CD4-positive, alpha-beta T cell treated with Interleukin-15 for 1 hour (primary cell): ENCODE measurements at places on chromosomes 3 and 15.

DNA sequence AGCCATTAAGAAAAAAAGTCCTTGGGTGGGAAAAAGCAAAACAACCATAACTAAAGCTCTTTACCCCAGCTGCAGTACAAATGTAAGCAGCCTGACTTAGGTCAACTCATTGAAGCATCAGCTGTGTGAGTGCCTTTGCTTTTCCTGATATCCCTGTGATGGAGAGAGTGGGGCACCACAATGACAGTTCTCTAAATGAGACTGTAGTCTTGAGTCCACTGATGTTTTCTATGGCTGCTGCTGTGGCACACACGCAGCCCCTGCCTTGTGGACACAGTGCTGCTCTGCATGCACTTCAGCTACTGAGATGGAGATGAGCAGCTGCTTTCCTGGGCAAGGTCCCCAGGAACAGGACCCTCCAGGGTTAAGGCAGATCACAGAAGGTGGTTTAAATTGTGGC is 173.2 kb downstream of the KCNAB1 start:
- no peak for DNase-seq

DNA sequence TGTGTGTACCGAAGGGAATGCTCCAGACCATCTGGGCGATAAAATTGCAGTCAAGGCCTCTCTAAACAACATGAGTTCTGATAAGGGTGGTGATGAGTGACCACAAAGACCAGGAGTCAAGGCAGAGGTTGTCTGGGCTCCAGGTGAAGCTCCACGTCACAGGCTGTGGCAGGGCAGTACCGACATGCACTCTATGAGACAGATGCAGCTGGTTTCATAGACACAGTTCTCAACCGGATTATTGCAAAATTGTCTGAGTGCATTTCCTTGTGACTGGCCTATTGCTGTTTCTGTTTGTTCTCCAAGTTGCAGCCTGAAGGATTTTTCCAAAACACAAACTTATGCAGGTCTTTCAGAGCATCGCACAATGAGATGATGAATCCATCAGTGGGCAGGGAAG is 157.5 kb upstream of the HES1 start:
- no peak for DNase-seq

GRCh38 chr15:85745023-85745422 is 49.7 kb downstream of the KLHL25 start:
- no peak for DNase-seq

DNA sequence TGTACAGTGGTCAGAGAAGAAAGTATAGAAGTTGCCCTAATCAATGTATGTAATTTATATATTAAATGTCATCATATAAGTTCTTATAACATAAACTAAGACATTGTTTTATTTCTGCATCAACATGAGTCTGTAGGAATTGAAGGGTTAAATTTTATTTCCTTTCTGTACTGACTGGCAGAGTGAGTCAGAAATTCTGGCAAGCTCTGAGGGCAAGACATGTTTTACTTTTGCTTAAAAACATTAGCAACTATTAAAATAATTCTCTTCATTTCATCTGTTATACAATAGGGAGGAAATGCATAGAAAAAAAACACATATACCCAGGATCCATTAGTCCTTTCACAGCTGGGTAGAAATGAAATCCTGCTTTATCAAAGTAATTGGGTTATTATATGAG is 171.4 kb upstream of the ALCAM start:
- DNase-seq: no peak

GRCh38 chr3:14802381-14802731 is 16.4 kb upstream of the FGD5 start:
- DNase-seq: no peak

GRCh38 chr3:128610451-128611070 is 40.1 kb downstream of the RPN1 start:
- DNase-seq: no peak

- no peak for DNase-seq
These were observed 24.6 kb upstream of the INSYN1 start for GRCh38 chr15:73777741-73778140.

DNA sequence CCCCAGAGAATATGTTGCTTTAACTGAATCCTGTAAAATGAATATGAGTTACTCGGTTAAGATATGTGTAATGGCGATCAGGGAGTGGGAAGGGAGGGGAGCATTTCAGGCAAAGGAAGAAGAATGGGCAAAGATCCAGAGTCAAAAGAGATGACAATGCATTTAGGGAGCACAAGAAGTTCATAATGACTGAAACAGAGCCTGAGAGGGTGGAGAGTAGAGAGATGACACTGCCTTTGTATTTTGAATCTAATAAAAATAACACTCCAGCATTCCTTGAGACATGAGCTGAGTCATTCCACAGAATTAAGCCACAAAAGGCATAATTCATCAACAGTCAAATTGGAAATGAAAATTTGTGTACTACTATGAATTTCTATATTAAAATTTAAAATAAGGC is 105.3 kb upstream of the PEX5L start:
- no peak for DNase-seq

DNA sequence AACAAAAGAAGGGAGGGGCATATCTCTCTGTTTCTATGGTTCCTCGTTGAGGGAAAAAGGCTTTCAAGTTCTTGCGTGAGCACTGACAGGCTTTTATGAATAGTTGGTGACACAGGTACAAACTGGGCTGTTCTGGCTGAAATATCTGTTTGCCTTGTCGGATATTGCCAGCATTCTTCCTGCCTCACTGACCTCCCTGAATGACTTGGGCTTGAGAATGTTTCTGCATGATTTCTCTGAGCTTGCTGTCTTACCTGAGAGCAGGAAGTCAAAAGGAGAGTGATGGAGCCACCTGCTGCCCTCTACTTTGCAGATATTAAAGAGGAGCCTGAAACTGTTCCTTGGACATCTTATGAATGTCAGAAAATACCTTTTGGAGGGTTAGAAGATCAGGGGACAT is 4.8 kb downstream of the GCNT3 start:
- no peak for DNase-seq

DNA sequence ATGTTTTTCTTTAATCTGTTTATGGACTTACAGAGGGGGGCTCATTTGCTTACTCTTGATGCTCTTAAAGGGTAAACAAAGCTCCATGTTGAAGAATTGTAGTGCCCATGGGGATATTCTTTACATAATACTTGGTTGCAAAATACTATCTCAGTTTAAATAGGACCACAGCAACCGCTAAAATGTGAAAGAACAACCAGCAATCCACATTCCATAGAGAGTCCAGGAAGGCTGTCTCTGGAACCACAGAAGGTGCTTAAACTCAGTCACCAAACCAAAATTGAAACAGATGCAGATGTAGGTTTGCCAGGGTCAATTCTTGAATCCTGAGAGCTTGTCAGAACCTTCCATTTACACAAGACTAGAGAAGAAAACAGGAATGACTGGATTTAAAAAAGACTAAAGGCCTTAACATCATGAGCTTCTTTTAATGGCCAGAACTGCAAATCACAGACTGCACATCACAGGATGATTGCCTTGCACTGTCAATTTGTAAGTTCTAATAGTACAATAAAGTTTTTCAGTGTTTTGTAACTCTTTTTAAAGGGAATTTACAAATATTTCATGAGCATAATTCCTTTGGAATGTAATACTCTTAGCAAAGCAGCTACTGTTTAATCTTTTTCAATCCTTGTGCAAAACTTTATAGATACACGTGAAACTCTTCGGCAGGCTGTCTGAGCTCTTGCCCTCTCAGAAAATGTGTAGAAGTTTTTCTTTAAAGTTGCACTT is 661.6 kb downstream of the SI start:
- DNase-seq: no peak

DNA sequence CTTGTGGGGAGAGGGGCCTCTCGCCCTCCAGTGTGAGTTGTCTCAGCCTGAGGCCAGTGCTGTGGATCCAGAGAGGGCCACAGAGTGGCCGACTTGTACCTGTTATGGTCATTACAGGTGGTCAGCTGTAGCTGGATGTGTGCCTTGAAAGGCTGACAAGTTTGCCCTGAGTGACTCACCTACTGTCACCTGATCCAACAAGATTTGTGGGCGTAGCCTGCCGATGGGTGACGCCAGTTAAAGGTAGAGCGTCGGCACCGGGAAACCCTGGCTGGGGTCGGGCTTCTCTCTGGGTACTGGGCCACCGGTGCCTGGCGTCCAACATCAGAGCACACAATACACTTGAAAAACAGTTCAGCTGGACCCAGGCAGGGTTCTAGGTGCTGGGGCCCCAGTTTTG is 2.8 kb upstream of the ISG20 start:
- DNase-seq: peak; percentile 83

- no peak for DNase-seq
These were observed 164.6 kb downstream of the SMAD6 start for GRCh38 chr15:66866656-66867055.

DNA sequence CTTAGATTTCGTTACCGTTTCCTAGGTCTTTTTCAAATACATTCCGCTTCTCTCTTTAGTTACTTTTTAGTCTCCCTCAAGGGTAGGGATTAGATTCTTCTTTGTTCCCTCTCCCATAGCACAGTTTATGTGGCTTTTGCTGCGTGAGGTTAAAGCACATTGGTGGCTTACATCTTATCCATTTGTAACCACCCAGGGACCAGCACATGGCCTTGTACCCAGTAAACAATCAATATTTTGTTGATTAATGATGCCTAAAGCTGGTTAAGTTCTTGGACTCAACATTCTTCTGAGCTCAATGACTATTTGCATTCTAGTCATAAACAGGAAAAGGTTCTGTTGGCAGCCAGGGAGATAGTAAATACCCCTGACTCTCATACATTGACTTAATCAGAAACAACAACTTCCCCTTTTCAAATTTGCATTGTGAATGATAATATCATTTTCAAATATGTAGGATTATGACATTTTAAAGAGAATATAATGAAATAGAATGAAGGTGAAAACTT is 60.2 kb downstream of the CACNA1D start:
- no peak for DNase-seq

DNA sequence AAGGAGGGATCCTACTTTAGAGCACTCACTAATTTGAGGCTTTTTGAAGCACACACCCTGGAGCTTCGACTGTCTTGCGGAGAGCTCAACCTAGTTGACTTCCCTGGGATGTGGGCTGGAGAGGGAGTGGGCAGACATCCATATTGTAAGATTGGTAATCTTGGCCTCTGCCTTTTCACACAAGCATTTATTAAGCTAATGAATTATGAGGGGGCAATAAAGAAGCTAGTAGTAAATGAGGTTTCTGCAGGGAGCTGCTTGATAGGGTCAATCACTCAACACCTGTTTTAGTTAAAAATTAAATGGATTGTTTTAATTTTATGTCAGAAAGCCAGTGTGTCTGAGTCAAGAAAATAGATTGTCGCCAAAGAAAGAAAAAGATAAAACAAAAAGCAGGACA is 76.3 kb downstream of the PDZRN3 start:
- no peak for DNase-seq

DNA sequence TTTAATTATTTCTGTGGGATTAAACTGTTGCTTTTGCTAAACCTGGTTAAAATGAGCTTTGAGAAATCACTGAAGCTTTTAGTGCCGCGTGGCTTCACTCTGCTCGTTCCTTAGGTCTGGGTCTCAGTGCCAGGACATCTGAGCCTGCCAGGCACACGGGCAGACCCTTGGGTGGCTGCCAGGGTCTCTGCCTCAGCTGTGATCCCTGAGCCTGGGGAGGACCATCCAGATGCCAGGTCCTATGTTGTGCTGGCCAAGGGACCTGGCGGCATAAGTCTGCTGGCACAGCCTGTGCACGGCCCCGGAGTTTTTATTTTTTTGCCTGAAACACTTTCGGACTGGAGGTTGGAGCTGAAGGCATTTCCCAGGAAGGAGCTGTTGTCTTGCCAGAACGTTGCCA is 328.1 kb downstream of the LRTM1 start:
- DNase-seq: no peak

DNA sequence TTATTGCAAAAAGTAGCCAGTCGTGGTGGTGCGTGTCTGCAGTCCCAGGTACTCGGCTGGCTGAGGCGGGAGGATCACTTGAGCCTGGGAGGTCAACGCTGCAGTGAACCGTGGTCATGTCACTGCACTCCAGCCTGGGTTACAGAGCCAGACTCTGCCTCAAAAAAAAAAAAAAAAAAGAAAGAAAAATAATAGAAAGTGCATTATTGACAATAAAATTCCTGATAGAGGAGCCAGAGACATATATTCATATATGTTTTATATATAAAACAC is 43.6 kb upstream of the PYDC2 start:
- DNase-seq: no peak

GRCh38 chr3:36926292-36926897 is 18.5 kb downstream of the TRANK1 start:
- DNase-seq: no peak

DNA sequence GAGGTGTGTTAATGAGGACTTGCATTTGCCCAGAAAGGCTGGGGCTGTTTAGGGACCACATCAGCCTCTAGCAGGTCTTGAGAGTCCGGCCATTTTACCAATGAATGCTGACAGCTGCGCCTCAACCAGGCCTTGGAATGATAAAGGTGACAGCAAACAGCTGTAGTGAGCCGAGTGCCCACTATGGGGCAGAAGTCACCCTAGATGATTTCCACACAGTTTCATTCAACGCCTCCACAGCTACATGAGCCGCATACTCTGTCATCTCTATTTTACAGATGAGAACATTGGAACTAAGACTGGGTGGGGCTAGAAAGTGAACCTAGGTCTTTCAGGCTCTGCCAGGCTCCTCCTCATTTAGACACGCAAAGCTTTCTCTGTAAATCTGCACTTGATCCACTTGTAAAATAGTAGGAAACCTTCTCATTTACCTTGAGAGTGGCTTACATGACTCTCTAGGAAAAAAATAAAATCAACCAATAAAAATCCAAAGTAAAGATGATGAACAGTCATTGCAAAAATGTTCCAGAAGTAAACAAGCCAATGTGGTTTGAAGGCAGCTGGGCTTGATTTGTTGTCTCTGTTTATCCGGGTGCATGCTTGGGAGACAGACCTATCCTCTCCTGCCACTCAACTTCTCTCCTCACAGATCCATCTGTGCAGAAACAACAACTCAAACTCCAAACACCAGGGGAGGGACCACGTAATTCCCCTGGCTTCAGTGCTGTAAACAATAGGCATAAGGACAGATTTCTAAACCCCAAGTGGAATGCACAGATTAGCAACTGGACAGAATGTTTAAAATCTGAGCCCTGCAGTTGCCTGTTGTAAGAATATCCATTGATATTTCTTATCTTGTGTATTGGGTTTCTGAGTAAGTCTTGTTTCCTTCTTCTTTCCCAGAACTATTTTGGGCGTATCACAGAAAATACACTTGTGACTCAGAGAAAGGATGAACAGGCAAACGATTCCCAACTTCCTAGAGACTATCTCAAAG is 31.5 kb upstream of the LDHAL6B start:
- peak; percentile 41 for DNase-seq

GRCh38 chr3:171556574-171557145 is 96.5 kb upstream of the TNIK start:
- no peak for DNase-seq

DNA sequence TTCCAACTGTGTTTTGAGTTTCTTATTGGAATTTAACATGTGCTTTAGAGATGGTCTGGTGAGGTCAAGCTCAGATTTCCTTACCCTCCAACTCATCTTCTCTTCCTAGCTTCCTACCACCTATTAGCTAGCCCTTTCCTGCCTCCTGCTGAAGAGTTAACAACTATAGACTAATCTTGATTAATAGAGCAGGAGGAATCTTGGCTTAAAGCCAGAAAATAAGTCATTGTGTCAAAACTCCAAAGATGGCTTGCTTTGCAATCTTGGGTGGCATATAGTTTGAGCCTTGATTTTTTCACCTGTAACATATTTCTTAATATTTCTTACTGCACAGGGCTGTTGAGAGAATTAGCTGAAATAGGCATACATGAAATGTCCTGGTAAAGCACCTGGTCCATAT is 27.3 kb downstream of the BCL2L10 start:
- DNase-seq: no peak
